A549 treated with CpdA at 1 μM for 4 hours (cell line): ENCODE measurements at places on chromosomes 12 and 14. TPM values are rescaled to one million over a fixed set of nuclear protein-coding genes. Genes with fewer than 3 reads are reported as not detected.

Gene FITM1
- total RNA-seq = 0.13 TPM in 1 of 5 replicates, not detected in the others

Gene ZDHHC22
- 0.20 to 0.37 TPM (median 0.31 TPM) in 5 replicates for total RNA-seq

Gene FKBP4
- total RNA-seq = 99.4 to 130 TPM (median 124 TPM) in 5 replicates

Gene RHOF
- 150 to 205 TPM (median 184 TPM) in 5 replicates for total RNA-seq

Gene ALDH2
- 72.5 to 94.0 TPM (median 90.8 TPM) in 5 replicates for total RNA-seq

Gene ADSS1
- 5.6 to 8.9 TPM (median 6.7 TPM) in 5 replicates for total RNA-seq

Gene ADAMTS20
- not detected in 5 replicates for total RNA-seq

Gene GPRC5D
- total RNA-seq = not detected in 5 replicates

Gene GUCY2C
- 0.01 TPM in 1 of 5 replicates, not detected in the others for total RNA-seq

Gene SLC7A8
- 0.18 to 0.82 TPM (median 0.42 TPM) in 5 replicates for total RNA-seq

Gene BDKRB1
- total RNA-seq = 0.47 to 1.9 TPM (median 1.8 TPM) in 5 replicates

Gene IL31
- total RNA-seq = not detected in 5 replicates

Gene ACOT4
- total RNA-seq = 1.4 to 2.2 TPM (median 2.0 TPM) in 5 replicates

Gene PLEKHD1
- total RNA-seq = 0.02 to 0.03 TPM in 2 of 5 replicates, not detected in the others

Gene FAR2
- 0.05 to 0.42 TPM (median 0.15 TPM) in 3 of 5 replicates, not detected in the others for total RNA-seq

Gene FBXW8
- 4.5 to 6.7 TPM (median 5.7 TPM) in 5 replicates for total RNA-seq

Gene SYCP3
- total RNA-seq = 0.10 to 0.35 TPM (median 0.18 TPM) in 3 of 5 replicates, not detected in the others

Gene GLT1D1
- total RNA-seq = not detected in 5 replicates

Gene CCDC175
- not detected in 5 replicates for total RNA-seq

Gene EXOC3L4
- total RNA-seq = 0.94 to 1.6 TPM (median 1.5 TPM) in 5 replicates

Gene GDF3
- total RNA-seq = not detected in 5 replicates

Gene MMP17
- 10.1 to 16.1 TPM (median 13.2 TPM) in 5 replicates for total RNA-seq

Gene ITGA7
- total RNA-seq = 1.1 to 2.1 TPM (median 1.3 TPM) in 5 replicates

Gene KLRB1
- not detected in 5 replicates for total RNA-seq

Gene CATSPERB
- not detected in 5 replicates for total RNA-seq

Gene CACNA1C
- total RNA-seq = 0.03 to 0.09 TPM (median 0.08 TPM) in 4 of 5 replicates, not detected in the other

Gene PGF
- 1.7 to 3.8 TPM (median 3.5 TPM) in 5 replicates for total RNA-seq

Gene KRT86
- 20.4 to 43.5 TPM (median 41.1 TPM) in 5 replicates for total RNA-seq

Gene SALL2
- total RNA-seq = 0.63 to 1.6 TPM (median 1.1 TPM) in 5 replicates

Gene ADGRD1
- 0.19 to 0.57 TPM (median 0.32 TPM) in 5 replicates for total RNA-seq

Gene COCH
- 20.4 to 30.4 TPM (median 24.9 TPM) in 5 replicates for total RNA-seq

Gene MON2
- total RNA-seq = 11.6 to 17.9 TPM (median 15.3 TPM) in 5 replicates

Gene ESPL1
- total RNA-seq = 18.7 to 21.3 TPM (median 19.6 TPM) in 5 replicates

Gene TESPA1
- total RNA-seq = not detected in 5 replicates

Gene COQ10A
- total RNA-seq = 17.7 to 20.7 TPM (median 19.9 TPM) in 5 replicates

Gene MYL2
- not detected in 5 replicates for total RNA-seq

Gene REP15
- 0.28 to 0.97 TPM (median 0.48 TPM) in 5 replicates for total RNA-seq

Gene CHURC1
- 72.9 to 144 TPM (median 80.5 TPM) in 5 replicates for total RNA-seq

Gene PSMB11
- total RNA-seq = not detected in 5 replicates

Gene SCNN1A
- total RNA-seq = 2.6 to 6.0 TPM (median 3.6 TPM) in 5 replicates

Gene AICDA
- total RNA-seq = 0.08 to 0.20 TPM (median 0.15 TPM) in 5 replicates
